ENCODE measurements at places on chromosomes 6 and 20.

GRCh38 chr6:140671926-140672325 is 1297.5 kb upstream of the CITED2 start:
- DNase-seq: peak; percentile 19

DNA sequence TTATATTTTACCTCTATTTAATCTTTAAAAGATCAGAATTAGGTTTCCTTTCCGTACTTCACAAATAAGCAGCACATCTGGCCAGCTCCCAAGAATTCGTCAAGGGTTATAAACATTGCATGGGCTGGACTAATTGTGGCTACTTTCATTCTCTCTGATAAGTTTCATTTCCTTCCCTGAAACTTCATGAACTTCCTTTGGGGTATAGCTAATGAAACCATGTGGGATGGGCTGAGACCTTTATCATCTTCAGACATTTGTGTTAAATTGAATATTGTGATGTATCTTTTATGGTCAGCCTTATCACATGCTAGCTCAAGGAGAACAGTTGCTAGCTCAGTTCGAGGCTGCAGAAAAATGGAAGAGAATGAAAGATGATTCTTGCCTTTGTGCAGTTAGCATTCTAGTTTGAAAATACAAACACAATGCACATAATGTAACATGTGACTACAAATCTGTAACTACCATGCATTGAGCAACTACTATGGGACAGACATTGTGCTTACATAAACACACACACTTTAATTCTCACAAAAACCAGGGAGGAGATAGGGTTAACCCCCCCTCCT is 1.7 kb upstream of the GMPR start:
- no peak for DNase-seq

DNA sequence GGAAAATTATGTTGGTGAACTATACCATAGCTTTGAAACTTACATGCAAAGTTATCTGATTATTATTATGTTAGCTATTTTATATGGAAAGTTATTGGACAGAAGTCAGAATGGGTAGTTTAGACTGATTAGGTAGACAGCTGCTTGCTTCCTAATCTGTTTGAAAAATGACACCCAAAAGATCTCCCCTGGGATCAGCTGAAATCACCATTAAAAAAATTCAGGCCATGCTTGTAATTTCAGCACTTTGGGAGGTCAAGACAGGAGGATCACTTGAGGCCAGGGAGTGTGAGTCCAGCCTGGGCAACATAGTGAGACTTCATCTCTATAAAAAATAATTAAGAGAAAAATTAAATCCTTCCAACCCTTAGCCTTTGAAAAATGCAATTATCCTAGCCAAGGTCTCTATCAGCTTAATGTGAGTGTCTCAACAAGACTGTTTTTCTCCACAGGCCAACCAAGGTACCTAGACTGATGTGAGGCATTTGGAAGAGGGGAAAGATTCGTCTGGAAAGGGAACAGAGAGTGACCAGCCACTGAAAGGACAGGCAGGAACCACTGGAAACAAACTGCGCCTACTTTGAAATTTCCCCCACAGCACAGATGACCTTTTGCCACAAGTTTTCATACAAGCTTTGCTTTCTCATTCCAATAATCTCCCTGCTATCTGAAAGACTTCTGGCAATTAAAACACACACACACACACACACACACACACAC is 232.3 kb downstream of the GMPR start:
- no peak for DNase-seq

- DNase-seq: no peak
Observed at GRCh38 chr20:46808565-46808964, 86.1 kb upstream of the EYA2 start.

- DNase-seq: no peak
Observed at GRCh38 chr20:61868006-61868405, 197.7 kb downstream of the TAF4 start.

DNA sequence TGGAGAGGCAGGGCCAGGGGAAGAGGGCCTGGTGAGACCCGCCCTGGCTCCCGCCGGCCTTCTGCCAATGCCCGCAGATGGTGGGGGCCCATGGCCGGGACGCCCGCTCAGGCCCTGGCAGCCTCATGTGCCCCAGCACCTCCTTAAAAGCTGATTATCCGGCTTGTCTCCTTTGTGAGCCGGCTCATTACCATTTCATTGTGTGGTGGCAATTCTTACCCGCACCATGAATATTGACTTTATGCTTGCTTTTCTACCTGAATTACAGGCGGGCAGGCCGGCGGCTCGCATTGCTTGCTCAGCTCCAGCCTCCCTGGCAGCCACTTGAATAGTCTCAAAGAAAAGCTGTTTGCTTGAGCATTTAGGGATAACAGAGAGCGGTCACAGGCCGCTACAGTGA is 120.0 kb upstream of the JAG1 start:
- DNase-seq: no peak

All from SW 1271 (cell line).